Glomerular endothelial cell (primary cell): ENCODE measurements at places on chromosomes 4 and X. TPM values are rescaled to one million over a fixed set of nuclear protein-coding genes. Genes with fewer than 3 reads are reported as not detected.

MED14 gene
- 22.4 and 33.3 TPM in 2 replicates for total RNA-seq

TMPRSS11A gene
- not detected in 2 replicates for total RNA-seq

INTU gene
- 2.1 and 8.1 TPM in 2 replicates for total RNA-seq

- DNase-seq, result no peak
These were observed 1.5 kb upstream of the PAPSS1 start for GRCh38 chr4:107721436-107722100.

- DNase-seq, result peak; percentile 47
These were observed 117.4 kb downstream of the ATRX start for GRCh38 chrX:77668391-77669237.

MAP3K15 gene
- total RNA-seq, result not detected in 2 replicates

- no peak for DNase-seq
These were observed 13.0 kb downstream of the PPP1R3F start for GRCh38 chrX:49282647-49283011.

DNA sequence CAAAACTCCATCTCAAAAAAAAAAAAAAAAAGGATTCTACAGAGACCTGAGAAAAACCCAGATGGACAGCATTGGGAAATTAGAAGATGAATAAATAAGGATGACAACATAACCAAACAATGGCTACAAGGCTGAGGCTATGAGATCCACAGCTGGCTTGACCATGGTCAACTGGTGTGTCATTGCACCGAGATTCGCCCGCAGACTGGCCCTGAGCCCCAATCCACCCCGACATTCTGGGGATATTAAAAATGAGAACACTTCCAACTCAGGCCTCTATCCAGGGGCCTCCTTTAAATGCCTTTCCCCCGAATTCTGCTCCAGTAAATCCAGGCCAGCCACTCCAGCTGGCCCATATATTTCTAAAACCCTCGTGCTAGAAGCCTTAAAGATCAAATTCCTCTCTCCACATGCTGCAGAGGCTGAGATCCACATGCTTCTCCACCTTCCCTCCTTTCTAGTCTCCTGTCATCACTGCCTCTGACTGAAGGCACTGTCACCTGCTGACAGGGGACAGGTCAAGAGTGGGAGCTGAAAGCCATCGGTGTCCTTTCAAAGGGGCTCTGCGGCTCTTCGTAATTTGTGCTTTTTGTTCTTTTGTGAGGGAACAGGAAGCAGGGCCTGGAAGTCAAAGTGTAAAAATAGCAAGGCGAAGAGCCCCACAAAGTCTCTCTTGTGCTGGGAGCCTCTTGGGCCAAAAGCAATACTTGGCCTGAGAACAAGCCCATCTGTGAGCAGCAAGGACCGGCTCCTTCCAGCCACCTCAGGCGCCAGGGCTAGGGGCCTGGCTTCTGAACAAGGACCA lies 203.7 kb downstream of the NSUN7 start:
- DNase-seq, result no peak

DNA sequence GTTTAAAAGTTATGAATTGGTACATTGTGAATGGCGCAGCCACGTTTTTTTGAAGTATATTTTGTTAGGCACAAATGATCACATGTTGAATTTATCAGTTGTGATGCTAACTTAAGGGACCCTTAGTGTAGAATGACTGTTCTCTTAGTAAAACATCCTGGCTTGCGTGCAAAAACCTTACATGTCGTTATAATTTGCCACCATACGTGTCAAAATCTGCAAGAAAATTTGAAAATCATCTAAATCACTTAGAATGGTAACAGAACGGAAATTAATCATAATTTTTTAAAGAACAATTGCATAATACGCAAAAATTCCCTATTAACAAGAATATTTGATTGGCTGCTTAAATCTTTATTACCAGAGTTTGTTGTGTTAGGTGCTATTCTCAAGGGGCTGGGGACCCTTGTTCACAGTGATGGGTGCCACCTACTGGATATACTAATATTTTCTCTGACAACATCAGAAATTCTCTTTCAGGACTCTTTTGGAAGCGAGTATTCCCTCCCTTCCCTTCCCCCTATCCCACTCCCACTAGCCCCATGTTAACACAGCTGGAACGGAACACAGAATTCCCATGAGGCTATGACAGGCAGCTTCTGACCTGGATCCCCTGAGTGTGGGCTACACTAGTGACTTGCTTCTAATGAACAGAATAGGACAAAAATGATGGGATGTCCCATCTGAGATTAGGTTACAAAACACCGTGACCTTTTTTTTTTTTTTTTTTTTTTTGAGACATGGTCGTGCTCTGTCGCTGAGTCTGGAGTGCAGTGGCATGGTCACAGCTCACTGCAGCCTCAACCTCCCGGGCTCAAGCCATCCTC lies 71.8 kb downstream of the SUPT20HL2 start:
- DNase-seq, result no peak
